ENCODE measurements at places on chromosomes 6 and 20. TPM values are rescaled to one million over a fixed set of nuclear protein-coding genes. Genes with fewer than 3 reads are reported as not detected.

Gene ADGRF4
- not detected for total RNA-seq

Gene SYTL3
- 13.9 TPM for total RNA-seq

Gene RIMS1
- 3.8 TPM for total RNA-seq

Gene KCNK16
- total RNA-seq = not detected

Gene GRIK2
- 0.62 TPM for total RNA-seq

Gene LIME1
- total RNA-seq = 8.7 TPM

Gene ZNF334
- total RNA-seq = 4.7 TPM

- no peak for DNase-seq
These were observed 405.7 kb upstream of the CITED2 start for GRCh38 chr6:139779988-139780774.

DNA sequence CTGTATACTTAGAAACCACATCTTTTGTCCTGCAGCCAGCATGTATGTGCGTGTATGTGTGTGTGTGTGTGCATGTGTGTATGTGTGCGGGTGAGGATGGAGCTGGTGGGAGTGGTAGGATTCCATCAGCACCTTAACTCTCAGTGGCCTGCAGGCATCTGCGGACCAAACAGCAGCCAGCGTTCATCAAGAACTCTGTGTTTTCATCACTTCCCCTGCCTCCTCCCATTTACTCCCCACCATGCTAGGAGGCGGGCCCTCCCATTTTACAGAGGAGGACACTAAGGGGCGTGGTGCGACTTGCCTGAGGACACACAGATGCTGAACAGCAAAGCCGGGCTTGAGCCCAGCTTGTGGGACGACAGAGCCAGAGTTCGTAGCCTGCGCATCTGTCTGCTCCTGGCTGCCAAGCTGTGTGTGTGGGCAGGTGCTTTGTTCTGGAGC, 8.9 kb downstream of the VSTM2L start:
- no peak for DNase-seq

- DNase-seq = no peak
These were observed 43.8 kb downstream of the RALGAPA2 start for GRCh38 chr20:20668639-20669038.

- no peak for DNase-seq
These were observed 113.9 kb downstream of the HFE start for GRCh38 chr6:26200918-26201721.

DNA sequence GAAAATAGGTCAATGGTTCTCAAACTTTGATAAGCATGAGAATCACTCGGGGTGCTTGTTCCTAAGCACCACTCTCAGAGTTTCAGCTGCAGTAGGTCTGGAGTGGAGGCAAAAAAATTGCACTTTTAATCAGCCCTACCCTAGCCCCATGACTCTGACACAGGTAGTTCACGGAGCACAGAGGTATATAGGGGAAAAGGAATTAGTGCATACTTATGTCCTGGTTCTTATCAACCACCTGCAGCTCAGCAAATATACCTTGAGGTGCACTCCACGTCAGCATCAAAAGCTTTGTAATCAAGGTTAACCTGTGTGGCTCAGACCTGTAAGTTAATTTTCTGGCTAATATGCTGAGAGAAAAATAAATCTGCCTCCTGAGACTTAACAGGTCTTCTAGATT, 138.8 kb upstream of the HMGN3 start:
- no peak for DNase-seq

- no peak for DNase-seq
These were observed 21.5 kb upstream of the HLA-C start for GRCh38 chr6:31293343-31293742.

DNA sequence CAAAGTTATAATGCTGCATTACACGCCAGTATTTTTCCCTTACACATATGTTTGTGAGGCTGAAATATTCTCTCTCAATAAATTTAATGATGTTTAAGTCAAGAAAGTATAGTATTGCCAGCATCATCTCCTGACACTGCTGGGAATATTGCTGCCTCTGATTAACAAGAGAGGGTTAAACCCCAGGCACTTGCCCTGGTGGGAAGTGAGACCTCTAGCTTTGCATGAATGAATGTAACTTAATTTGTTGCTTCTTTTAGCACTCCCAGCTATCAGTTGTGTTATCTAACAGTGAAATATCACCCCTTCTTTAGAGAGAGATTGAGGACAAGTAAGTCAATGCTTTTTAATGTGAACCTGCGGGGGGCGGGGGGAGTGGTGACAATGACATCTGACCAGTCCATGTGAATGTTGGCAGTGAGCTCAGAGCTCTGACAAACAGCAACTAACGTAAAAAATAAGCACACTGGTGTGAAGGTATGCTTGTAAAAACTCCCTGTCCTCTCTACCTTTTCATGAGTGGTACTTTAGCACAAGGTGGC, 9.8 kb downstream of the FOXA2 start:
- DNase-seq = no peak

DNA sequence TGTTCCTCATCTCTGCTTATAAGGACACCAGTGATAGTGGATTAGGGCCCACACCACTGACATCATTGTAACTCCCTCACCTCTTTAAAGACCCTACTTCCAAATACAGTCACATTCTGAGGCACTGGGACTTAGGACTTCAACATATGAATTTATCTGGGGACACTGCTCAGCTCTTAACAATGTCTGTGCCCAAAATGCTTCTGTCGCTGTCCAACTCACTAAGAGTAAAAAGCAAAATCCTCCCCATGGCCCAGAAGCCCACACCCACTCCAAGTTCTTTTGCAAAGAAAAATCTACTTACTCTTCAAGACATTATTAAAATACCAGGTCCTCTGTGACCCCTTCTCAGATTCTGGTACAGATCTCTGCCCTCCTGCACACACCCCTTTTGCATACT, 116.2 kb downstream of the TBC1D7 start:
- no peak for DNase-seq

GRCh38 chr6:3429211-3429610, 27.6 kb downstream of the SLC22A23 start:
- DNase-seq = no peak

- DNase-seq = no peak
These were observed 151.2 kb downstream of the UNC5CL start for GRCh38 chr6:40887792-40888340.

GRCh38 chr20:23331450-23332350, 18.9 kb upstream of the NXT1 start:
- DNase-seq = no peak

GRCh38 chr6:3406362-3406821, 50.5 kb downstream of the SLC22A23 start:
- DNase-seq = no peak

DNA sequence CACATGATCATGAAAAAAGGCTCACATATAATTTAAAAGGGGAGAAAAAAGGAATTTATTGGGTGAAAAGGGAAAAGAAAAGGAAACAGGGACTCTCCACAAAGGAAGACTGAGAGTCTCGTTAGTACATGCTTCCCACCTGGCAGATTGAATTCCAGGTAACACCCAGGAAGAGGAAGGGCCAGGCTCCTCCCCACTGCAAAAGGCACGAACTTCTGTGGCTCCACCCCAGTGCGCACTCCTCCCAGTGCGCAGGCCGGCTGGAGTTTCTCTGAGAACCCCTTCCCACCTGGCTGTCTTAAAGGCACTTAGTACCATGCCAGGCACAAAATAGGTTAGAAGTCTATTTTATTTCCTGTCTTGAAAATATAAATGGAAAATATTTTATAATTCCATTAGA, 129.8 kb downstream of the COL12A1 start:
- DNase-seq = no peak

- no peak for DNase-seq
These were observed 3.9 kb downstream of the PTPRK start for GRCh38 chr6:128516514-128516898.

- DNase-seq = no peak
These were observed 201.0 kb upstream of the ZNF217 start for GRCh38 chr20:53794529-53795115.

DNA sequence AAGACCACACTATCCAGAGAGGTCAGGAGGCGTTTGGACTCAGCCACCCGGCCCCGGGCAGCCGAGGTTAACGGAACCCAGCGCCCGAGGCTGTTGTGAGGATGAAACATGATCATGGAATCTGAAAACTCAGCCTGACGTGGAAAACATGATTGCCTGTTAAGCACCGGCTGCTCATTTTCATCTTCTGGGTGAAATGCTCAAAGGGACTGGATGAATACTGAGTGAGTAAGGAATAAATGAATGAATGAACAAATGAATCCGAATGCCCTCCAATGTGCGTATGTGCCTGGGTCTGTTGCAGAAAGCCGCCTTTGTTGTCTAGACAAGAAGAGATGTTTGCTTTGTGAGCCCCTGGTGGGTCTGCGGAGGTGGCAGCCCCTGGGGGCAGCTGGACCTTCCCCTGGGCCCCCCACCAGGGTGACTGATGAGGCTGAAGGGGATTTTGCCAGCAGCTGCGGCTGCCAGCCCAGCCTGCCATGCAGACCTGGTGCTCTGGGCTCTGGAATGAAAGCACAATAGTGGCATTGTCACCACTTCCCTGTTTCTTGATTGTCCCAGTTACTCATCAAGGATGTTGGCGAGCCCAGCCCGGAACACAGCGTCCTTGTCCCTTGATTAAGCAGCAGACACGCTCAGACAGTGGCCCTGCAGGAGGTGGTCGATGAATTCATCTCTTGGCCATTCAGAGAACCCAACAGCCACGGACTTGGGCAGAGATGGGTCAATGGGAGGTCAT, 211.1 kb downstream of the ANKRD60 start:
- DNase-seq = no peak

Data from lower lobe of right lung (tissue), 2 donors.